ENCODE measurements at places on chromosomes 3 and 15.
A peak's percentile ranks its signal among the peaks of the same experiment; 100 is the strongest.

GRCh38 chr3:149575961-149576564 is 81.8 kb downstream of the WWTR1 start:
- no peak for DNase-seq

DNA sequence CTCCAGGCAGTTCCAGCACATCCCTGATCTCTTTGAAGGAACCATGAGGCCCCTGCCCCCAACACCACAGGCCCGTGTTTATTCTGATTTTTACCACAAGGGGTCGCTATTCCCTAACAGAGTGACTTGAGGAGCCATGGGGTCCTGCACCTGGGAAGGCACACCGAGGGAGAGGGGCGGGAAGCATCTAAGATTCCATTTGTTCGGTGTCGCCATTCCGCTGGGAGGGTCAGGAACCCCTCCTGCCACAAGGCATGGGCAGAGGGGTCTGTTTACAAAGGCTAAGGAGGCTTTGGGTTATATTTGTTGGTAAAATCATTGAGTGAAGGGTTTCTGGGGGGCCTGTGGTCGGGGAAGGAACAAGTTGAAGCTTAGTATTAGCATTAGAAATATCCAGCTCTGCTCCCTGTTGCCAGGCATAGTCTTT is 77.1 kb downstream of the WDR76 start:
- DNase-seq: peak; percentile 73

GRCh38 chr3:177410730-177411129 is 213.4 kb upstream of the TBL1XR1 start:
- no peak for DNase-seq

- no peak for DNase-seq
These were observed 9.4 kb upstream of the RBMS3 start for GRCh38 chr3:29271475-29271874.

DNA sequence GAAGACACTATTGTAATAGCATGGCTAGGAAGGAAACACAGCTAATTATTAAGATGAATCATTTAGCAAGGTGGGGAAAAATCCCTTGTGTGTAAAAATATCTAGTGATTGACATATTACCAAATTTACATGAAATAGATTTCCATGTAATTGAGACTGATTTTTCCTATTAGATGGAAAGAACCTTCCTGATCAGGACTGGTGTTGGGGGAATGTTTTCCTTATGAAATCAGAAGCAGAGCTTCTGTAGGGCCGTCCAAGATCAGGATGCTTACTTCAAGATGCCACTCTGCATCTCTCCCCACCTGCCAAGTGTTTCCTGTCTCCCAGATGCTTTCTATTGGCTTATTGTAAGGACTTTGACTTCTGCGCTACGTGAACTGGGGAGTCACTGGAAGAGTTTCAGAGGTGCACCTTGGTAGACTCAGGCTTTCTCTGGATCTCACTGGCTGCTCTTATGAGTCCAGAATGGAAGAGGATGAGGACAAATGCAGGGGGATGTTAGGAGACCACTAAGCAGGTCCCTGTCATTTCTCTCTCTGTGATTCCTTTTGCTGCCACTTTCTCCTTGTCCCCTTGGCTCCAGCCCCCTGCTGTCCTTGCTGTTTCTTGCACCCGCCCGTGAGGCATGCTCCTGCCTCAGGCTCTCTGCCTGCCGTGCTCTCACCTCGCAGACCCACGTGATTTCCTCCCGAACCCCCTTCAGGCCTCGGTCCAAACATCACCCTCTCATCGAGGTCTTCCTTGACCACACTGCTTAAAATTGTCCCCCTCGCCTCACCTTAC is 30.1 kb downstream of the BTD start:
- no peak for DNase-seq

All from natural killer cell (primary cell).